ENCODE measurements at places on chromosomes 1 and 21.

GRCh38 chr1:118339400-118340124 lies 154.5 kb upstream of the SPAG17 start:
- DNase-seq: no peak

DNA sequence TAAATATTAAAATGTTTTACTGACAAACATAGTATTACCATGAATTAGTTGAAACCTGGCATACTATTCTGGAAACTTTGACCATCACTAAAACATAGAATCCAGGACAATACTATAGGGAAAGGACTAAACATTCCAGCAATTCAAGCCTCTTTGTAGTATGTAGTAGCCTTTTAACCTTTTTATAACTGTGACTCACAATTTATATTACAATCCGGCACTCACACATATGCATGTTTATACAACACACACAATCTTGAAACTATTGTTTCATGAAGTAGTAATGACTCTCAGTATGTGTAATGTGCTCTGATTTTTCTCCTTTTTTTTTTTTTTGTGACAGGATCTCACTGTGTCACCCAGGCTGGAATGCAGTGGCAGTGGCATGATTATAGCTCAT lies 64.3 kb downstream of the ANKRD13C start:
- no peak for DNase-seq

DNA sequence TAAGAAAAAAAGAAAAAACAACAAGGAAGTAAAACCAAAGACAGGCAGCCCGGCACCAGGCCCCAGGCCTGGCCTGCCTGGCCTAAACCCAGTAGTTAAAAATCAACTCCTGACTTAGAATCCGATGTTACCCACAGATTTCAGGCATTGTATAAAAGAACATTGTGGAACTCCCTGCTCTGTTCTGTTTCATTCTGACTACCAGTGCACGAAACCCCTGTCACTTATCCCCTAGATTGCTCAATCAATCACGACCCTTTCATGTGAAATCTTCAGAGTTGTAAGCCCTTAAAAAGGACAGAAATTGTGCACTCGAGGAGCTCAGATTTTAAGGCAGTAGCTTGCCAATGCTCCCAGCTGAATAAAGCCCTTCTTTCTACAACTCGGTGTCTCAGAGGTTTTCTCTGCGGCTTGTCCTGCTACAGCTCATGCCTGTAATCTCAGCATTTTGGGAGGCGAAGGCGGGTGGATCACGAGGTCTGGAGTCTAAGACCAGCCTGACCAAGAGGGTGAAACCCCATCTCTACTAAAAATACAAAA lies 15.6 kb upstream of the MYOCOS start:
- no peak for DNase-seq

GRCh38 chr1:64231654-64232053 lies 28.2 kb downstream of the UBE2U start:
- no peak for DNase-seq

DNA sequence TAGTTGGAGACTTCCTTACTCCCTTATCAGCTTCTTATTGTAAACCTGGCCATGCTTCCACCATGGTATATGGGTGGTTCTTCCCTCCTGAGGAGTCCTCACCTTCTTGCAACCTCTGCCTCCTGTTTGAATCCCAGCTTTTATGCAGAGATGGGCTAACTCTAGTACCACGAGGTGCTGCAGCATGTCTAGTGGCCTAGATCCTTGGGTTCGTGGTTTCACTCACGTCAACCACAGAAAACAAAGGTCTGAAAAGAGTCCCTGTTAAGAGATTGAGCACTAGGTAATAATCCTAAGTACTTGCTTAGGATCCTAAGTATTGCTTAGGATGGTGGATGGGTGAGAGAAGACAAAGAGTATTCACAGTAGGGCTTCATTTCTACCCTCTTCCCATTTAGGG lies 133.7 kb downstream of the FCRL5 start:
- no peak for DNase-seq

GRCh38 chr1:17881761-17882160 lies 126.6 kb downstream of the ACTL8 start:
- DNase-seq: no peak

DNA sequence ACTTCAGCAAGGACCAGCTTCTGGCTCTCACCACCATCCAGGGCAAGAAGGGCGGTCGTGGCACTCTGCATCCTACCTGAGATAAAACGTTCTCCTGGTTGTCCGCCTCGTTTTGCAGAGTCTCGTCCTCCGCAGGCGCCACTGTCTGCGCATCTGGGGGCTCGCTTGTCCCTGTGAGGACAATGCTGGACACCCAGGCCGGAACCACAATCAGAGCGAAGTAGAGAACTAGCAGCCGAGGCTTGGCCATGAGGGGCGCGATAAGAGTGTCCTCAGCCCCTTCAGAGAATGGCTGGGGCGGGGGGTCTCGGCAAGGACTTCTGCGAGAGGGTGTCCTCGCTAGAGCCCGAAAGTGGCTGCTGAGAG lies 505 bp downstream of the OLFML2B start:
- no peak for DNase-seq

DNA sequence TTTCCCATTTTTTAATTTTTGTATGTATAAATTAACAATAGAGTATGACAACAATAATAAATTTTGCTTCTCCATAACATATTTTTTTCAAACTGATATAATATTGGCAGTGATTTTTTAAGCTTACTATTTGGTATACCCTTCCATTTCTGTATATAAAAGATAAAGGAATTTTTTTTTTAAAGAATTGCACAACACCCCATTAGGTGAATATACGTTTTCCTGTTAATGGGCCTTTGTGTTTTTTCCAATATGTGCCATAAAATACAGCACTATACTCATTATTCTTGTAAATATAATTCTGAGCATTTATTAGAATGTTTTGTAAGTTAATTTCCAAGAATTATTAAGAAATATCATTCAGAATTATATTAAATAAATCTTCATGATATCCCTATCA lies 515.2 kb upstream of the RGS18 start:
- DNase-seq: no peak

DNA sequence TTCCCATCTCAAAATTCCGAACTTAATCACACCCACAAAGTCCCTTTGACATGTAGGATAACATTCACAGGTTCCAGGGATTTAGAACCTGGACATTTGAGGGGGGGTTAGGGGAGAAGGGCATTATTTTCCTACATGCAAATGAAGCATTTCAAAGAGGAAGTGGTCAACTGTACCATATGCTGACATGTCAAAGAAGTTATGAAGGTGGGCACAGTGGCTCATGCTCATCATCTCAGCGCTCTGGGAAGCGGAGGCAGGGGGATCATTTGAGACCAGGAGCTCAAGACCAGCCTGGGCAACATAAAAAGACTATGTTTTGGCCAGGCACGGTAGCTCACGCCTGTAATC lies 35.7 kb downstream of the PTP4A2 start:
- DNase-seq: no peak

GRCh38 chr1:67788238-67788790 lies 45.0 kb downstream of the GNG12 start:
- no peak for DNase-seq

GRCh38 chr1:54867717-54868057 lies 19.3 kb downstream of the DHCR24 start:
- DNase-seq: peak; percentile 74

- no peak for DNase-seq
Measured at GRCh38 chr1:245858022-245858721, 648.9 kb downstream of the SMYD3 start.

GRCh38 chr21:46021978-46022544 lies 40.5 kb downstream of the COL6A1 start:
- no peak for DNase-seq

DNA sequence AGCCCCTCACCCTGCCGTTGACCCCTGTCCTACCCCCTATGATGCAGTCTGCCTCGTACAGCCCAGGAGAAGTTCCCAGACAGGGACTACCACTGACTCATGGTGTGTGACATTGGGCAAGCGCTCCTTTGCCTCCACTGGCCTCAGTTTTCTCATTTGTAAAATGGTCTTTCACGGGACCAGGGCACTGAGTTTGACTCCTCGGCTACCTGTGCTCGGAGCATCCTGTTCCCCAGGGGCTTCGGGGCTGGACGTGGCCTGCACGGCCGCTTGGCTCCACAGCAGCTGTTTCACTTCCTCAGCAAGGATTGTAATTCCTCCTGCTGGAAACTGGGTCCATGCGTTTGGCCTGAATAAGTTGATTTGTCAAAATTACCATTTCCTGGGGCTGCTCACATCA lies 277.3 kb downstream of the MATN1 start:
- no peak for DNase-seq

GRCh38 chr1:10105484-10105883 lies 72.7 kb downstream of the UBE4B start:
- no peak for DNase-seq
